Activated CD4-positive, alpha-beta T cell treated with anti-CD3 and anti-CD28 coated beads, Interleukin-2, amount 10 ng/mL, durations not matched to agents 24 days and 14 days (primary cell): ENCODE measurements at places on chromosomes 5 and 9. TPM values are rescaled to one million over a fixed set of nuclear protein-coding genes. Genes with fewer than 3 reads are reported as not detected.

PCDHGC4 gene
- total RNA-seq, result not detected in 2 replicates

GRCh38 chr9:124032247-124032646, 20.7 kb downstream of the LHX2 start:
- DNase-seq, result no peak

KLF9 gene
- 16.3 and 16.5 TPM in 2 replicates for total RNA-seq

DNA sequence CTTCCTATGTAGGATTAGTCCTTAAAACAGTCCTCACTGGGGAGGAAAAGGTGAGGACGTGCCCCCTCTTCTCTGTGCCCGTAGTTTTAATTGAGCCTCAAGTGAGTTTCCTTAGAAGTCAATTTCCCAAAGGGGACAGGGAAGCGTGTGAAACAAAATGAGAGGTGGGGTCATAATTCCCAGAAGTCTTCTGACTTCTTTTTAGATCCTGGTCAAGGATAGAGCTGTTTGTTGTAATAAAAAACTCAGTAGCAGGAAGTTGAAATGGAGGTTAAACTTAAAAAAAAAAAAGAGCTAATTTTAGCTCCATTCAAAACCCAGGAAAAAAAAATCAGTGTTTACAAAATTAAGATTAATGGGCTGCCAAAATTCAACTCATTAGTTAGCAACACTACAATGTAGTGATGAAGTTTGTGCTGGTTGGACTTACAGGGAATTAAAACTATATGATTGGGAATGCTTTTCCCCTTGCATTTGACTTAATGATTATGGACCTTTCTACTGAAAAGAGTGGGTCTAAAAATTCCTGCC, 158.3 kb upstream of the MEF2C start:
- no peak for DNase-seq

DNA sequence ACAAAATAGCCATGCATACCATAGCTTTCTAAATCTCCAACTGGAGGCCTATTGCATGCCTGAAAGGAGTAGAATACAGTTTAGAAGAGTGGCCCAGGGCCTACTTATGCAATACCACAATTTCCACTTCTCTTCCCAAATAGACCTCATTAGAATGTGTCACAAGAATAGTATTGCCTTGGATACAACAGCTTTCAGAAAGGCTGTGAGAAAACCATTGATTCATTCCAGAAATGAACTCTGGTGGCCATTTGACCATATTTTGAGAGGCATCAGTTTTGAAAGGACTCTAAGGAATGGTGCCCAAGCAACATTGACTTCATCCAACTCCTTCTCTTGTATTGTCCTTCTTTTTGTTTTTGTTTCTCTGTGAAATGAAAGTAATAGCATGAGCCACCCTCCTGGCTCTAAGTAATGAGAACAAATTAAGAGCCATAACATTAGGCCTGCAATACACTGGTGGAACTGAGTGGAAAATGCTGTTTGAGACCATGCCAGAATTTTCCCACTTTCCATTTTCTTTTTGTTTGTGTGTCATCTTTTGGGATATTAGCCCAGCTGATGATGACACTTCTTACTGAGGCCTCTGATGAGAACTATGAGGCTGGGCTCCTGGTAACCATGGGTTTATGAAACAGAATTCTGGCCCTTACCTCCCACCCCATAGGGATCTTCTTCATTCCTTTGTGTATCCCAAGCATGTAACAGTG, 90.2 kb downstream of the TMEM174 start:
- DNase-seq, result no peak

TMEM215 gene
- not detected in 2 replicates for total RNA-seq

DNA sequence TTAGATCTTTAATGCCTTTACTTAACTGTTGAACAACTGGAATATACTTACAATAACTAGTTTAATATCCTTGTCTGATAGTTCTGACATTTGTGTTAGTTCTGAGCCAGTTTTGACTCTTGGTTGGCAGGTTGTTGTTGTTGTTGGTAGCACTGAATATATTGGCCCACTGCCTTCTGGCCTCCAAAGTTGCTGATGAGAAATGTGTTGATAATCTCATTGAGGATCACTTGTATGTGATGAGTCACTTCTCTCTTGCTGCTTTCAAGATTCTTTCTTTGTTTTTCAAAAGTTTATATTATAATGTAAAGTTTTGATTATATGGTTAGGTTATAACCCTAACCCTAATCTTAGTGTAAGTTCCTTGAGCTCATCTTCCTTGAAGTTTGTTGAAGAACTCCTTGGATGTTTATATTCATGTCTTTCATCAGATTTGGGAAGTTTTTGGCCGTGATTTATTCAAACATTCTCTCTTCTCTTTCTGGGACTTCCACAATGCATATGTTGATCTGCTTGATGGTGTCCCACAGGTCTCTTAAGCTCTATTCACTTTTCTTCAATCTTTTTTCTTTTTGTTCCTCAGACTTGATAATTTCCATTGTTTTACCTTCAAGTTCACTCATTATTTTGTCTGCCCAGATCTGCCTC, 149.7 kb downstream of the FGF18 start:
- DNase-seq, result no peak

DNA sequence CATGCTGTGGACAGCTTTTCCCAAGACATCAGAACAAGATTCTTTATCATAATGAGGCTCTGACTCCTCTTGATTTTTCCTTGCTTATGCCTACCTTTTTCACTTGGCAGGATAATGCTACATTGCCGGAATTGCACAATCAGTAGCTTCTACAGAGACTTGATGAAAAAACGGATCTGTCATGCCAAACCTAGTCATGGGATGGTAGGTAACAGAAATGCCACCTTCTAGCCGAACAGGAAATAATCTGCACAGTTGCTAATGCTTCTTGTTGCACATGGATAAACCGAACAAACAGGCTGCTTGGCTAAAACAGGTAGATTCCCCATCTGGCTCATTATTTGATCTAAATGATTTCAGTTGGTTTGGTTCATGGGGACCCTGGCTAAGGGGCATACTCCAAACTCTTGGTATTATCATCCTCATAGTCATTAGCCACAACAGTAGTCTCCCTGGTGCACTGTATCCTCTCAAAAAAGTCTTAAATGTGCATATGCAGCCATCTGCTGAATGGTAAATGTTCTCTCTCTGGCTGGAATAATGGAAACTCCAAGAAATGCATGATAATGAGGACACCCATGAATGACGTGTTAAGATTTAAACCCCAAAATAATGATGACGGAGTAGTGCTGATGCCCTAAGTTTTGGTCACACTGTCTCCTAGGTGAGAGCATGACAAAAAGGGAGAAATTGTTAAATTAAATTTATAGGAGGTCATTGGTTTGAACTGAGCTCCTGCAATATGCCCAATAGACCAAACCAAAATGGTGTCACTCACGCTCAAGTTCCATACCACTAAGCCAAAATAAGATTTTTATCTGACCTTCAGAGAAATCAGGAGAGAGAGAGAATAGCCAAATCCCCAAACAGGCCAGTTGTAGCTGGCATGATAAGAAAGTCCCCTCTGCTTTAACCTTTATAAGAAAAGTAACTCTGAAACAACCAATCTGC, 47.0 kb downstream of the RAPGEF1 start:
- no peak for DNase-seq

DNA sequence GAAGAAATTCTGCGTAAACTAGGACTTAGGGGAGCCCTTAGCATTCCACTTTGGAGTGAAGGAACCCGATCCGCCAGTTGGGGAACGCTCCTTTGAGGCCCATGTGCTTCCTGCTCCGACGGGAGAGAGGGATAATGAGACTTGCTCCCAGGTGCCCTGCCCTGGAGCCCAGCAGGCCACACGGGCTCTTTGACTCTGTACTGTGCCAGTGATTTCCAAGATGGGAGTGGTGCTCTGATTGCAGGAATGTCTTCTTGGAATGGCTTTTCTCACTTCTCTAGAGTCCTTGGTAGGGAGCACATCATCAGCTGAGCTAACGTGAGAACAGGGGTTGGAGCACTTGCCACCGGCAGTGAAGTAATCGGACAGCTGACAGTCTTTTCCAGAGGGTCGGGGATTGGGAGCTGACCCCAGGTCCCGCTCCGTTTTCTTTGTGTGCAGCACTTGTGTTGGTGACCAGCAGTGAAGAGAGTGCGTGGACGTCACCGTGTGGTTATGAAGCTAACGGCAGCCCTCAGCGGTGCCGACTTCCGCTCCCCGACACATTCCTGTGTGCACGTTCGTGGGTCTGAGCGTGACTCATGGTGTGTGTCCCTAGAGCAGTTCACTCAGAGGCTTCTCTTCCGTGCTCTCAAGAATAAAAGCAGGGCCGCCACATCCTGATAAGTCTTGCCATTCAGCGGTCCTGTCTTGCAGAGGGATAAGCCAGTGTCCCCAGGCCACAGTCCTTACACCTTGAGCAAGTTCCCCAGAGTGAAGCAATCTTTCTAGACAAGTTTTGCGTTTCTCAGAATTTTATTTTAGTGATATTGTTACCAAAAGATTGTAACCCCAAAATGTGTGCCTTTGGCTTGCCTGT, 25.6 kb downstream of the ABL1 start:
- no peak for DNase-seq

ACOT12 gene
- total RNA-seq, result not detected in 2 replicates

DNA sequence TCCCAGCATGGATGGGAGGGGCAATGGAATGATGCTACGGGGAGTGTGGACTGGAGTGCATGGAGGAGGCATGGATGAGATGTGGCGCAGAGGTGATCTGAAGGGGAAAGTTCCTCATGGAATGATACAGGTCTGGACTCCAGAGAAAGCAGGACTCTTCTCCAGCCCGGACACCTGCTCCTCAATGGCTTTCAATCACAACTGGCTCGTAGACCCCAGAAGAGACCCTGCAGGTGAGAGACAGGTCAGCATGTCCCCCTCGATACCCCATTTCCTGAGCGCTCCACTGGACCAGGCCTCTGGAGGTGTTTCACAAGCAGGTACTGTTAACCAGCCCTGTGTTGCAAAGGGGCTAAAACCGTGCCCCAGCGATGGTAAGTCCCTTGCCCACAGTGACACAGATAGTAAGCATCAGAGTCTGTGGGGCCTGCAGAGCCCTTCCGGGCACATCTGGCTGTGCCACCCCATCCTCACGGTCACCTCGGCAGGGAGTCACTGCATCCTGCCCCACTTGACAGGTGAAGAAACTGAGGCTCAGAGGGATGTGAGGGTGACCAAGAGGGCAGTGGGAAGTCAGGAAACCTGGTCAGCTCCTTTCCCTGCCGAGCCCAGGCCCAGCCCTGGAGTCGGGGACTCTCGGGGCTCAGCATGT, 5.5 kb upstream of the DPM2 start:
- DNase-seq, result no peak

SFXN1 gene
- total RNA-seq, result 390 and 404 TPM in 2 replicates

DNA sequence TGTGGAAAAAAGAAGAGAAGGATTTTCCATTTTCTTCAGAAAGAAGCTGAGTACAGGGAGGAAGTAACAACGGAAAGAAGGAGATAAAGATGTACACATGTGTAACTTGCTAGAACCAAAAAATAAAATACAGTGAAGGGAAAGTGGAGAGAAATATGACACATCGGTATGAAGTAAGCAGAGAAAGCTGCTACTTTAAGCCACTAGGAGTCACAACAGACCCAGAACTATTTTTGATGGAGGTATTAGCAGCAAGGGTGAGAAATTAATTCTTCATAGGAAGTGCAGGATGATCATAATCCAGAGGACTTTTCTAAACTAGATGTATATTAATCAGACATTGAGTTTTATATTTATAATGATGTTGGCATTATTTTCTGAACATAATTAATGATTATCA, 88.5 kb downstream of the FAM174A start:
- DNase-seq, result no peak

GRCh38 chr9:89304834-89305188, 6.2 kb upstream of the CKS2 start:
- DNase-seq, result no peak

SLC6A3 gene
- not detected in 2 replicates for total RNA-seq

CNTLN gene
- total RNA-seq, result 1.6 and 2.3 TPM in 2 replicates

C5orf63 gene
- 5.6 and 5.7 TPM in 2 replicates for total RNA-seq

DNA sequence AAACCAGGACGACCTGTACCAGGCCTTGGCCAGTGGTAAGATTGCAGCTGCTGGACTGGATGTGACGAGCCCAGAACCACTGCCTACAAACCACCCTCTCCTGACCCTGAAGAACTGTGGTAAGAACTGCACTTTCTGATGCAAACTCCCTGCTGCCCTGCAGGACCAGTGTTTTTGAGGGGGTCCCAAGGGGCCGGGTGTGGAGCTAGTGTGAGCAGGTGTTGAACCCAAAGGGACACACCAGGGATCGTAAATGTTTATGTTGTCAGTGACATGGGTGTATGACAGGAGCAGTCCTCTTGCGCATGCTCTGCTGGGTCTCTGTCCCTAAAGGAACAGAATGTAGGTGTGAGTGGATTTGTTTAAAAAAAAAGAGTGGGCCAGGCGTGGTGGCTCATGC, 9.5 kb downstream of the GRHPR start:
- no peak for DNase-seq

GRCh38 chr9:31715250-31715649, 669.2 kb upstream of the ACO1 start:
- DNase-seq, result no peak

DNA sequence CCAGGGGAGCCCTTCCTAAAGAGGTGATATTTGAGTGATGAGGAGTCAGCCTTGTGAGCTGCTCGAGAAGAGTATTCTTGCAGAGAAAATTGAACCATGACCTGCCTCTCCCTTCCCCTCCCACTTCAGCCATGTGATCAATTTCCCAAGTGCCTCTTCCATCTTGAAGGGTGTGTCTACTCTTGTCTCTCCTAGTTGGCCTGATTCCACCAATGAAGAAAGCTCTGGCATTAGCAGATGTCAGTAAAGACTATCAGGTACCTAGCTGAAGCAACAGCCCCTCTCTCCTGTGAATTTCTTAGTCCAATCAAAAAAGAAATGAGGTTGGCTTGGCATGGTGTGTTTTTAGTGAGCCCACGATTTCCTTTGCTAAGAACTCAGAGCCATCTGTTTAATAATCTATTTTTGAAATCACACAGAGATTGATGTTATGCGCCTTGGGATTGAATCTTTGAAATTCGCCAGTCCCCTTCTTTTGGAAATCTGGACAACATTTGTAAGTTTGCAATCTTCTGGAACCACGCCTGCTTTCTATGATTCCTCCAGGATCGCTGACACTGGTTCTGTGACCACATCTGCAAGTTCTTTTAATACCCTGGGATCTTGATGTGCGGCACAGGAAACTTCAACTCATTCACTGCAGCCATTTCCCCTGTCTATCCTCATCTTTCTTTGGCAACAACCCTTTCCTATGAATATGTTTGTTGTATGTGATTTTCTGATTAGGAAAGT, 404.6 kb downstream of the DMRT2 start:
- DNase-seq, result no peak

SUSD3 gene
- total RNA-seq, result 38.3 and 40.9 TPM in 2 replicates

DNA sequence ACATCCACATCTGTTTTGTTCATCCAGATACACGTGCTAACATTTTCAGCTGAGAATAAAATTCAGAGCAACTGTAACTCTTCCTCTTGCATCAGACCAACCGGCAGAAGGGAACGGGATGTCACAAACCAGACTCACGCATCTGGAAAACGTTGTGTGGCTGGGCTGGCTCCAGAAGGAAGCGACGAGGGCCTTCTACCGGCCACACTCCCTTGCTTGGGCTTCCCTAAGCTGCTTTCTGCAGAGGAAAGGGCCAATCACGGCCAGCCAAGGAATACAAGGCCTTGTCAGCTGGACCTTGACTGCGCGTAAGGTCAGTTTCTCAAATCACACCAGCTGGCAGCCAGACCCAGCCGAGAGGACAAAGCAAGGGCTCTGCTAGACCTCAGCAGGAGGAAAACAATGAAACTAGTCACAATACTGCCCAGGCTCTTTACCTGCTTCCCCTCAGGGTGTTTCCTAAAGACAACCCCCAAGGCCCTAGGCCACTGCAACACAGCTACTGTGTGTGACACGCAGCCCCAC, 106.1 kb downstream of the THBS4 start:
- DNase-seq, result no peak

GRCh38 chr9:74810200-74810599, 77.5 kb downstream of the TRPM6 start:
- no peak for DNase-seq

BTNL8 gene
- 0.21 TPM in 1 of 2 replicates, not detected in the other for total RNA-seq

GRCh38 chr5:81819556-81820317, 68.8 kb upstream of the SSBP2 start:
- no peak for DNase-seq
